Activated B cell treated with CpG ODN at 0.5 μM for 24 hours (primary cell): ENCODE measurements at places on chromosomes 11 and 22. TPM values are rescaled to one million over a fixed set of nuclear protein-coding genes. Genes with fewer than 3 reads are reported as not detected.
A peak's percentile ranks its signal among the peaks of the same experiment; 100 is the strongest.

DNA sequence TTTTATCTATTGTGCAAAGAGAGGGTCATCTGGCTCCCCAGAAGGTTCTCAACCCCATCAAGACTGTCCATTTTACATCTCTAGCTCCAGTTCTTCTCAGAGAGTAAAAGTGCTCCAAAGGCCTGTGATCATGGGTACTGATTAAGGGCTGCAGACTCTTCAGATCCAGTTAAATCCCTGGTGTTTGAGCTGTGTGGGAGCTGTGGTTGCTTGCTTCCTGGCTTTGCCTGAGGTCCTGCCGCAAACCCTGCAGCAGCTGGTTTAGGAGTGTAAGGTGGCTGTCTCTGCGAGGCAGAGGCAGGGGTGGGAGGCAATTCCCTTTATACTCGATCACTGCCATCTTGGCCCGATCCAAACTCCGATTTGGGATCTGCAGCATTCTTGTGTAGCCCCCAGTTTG is 1.2 kb downstream of the MRPL17 start:
- peak overlapping the region; percentile 99 for H3K4me3 ChIP-seq
- H3K36me3 ChIP-seq = peaks cover 26% of the 10 kb centered on the region
- peaks cover 24% of the 10 kb centered on the region for H3K4me1 ChIP-seq
- no peaks in the 10 kb centered on the region for H3K27me3 ChIP-seq
- H3K27ac ChIP-seq = peak overlapping the region; percentile 98

GRCh38 chr11:71305451-71306125 is 53.2 kb upstream of the SHANK2 start:
- H3K4me1 ChIP-seq = no peaks in the 10 kb centered on the region
- DNase-seq = no peak
- no peaks in the 10 kb centered on the region for H3K36me3 ChIP-seq
- H3K27me3 ChIP-seq = peaks cover 5% of the 10 kb centered on the region
- no peak overlapping the region for H3K4me3 ChIP-seq
- H3K27ac ChIP-seq = no peak overlapping the region

GRCh38 chr11:9665749-9666148 is 1.9 kb downstream of the SWAP70 start:
- no peaks in the 10 kb centered on the region for H3K27me3 ChIP-seq
- H3K4me3 ChIP-seq = peak overlapping the region; percentile 96
- H3K36me3 ChIP-seq = peaks cover 59% of the 10 kb centered on the region
- peaks cover 76% of the 10 kb centered on the region for H3K4me1 ChIP-seq

DNA sequence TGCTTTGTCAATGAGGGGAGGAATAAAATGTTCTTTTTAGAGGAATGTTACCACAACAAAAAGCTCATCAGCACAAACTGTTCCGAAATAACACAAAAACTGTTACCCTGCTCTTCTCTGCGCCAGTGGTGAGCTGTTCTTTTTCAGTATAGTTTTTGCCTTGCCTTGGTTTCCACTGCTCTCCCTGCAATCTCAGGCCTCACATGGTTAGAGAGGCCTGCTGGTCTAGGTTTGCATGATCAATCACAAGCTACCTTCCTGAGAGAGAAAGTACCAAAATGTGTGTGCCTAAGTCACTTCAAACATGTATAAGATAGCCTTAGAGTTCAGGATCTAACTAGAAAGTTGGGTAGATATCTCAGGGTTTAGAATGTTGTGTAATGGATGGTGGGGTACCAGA is 114.6 kb downstream of the STIM1 start:
- no peaks in the 10 kb centered on the region for H3K27me3 ChIP-seq
- no peak for DNase-seq
- H3K4me1 ChIP-seq = peaks cover 11% of the 10 kb centered on the region
- H3K36me3 ChIP-seq = peaks cover 43% of the 10 kb centered on the region
- H3K27ac ChIP-seq = no peak overlapping the region

- DNase-seq = no peak
- no peaks in the 10 kb centered on the region for H3K4me1 ChIP-seq
Measured at GRCh38 chr11:43197379-43197778, 114.4 kb upstream of the API5 start.

- peaks cover 42% of the 10 kb centered on the region for H3K4me1 ChIP-seq
- peak overlapping the region; percentile 99 for H3K4me3 ChIP-seq
- peak overlapping the region; percentile 91 for H3K27ac ChIP-seq
Measured at GRCh38 chr11:57566005-57566904, 1.2 kb downstream of the UBE2L6 start.

DNA sequence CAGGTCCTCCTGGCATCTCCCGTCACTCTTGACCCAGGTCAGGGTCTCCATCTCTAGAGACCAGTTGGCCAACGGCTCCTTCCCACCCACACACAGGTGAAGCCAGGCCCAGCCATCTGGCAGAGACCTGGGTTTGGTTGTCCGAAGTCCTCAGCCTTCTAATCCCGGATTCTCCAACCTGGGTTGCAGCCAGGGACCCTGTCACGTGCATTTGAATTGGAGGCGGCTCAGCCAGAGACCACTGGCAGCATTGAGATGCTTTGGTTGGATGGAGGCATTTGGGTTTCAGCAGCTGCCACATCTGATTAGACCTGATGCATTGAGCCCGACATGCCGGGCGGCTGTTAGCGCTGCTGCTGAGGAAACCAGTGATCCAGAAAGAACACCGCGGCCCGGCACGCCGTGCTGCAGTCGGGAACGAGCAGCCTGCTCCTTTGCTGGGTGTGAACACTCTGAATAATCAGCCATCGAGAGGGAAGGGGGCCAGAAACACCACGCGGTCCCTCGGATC is 163.2 kb downstream of the BRD1 start:
- peaks cover 36% of the 10 kb centered on the region for H3K4me1 ChIP-seq
- H3K27ac ChIP-seq = no peak overlapping the region
- no peak overlapping the region for H3K4me3 ChIP-seq
- H3K36me3 ChIP-seq = no peaks in the 10 kb centered on the region
- DNase-seq = no peak

GRCh38 chr11:102367364-102367763 is 20.4 kb downstream of the BIRC2 start:
- H3K4me1 ChIP-seq = peaks cover 14% of the 10 kb centered on the region
- H3K4me3 ChIP-seq = no peak overlapping the region
- H3K27me3 ChIP-seq = no peaks in the 10 kb centered on the region
- peaks cover 68% of the 10 kb centered on the region for H3K36me3 ChIP-seq
- H3K27ac ChIP-seq = peak overlapping the region; percentile 21

GRCh38 chr11:131510662-131511061 is 140.2 kb downstream of the NTM start:
- H3K4me3 ChIP-seq = no peak overlapping the region
- H3K4me1 ChIP-seq = no peaks in the 10 kb centered on the region
- H3K27ac ChIP-seq = no peak overlapping the region
- no peaks in the 10 kb centered on the region for H3K36me3 ChIP-seq
- H3K27me3 ChIP-seq = no peaks in the 10 kb centered on the region

DNA sequence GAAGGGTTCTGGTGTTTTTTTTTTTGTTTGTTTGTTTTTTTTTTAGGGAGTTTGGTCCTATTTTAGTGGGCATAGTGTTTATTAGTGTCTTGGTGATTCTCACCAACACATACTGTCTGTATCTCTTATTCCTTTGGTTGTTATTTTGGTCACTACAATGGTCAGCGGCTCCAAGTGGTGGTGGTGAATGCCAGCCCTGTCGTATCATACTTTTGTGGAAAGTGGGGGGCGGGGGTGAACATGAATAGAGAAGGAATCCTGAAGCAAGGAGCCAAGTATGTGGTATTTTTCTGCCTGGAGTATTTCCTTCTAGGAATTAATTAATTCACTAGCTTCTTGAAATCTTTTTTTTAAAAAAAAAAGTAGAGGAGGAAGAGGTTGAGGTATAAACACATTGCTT is 79.6 kb downstream of the GRK3 start:
- peak overlapping the region; percentile 21 for H3K4me3 ChIP-seq
- H3K27ac ChIP-seq = peak overlapping the region; percentile 81
- no peak for DNase-seq

DNA sequence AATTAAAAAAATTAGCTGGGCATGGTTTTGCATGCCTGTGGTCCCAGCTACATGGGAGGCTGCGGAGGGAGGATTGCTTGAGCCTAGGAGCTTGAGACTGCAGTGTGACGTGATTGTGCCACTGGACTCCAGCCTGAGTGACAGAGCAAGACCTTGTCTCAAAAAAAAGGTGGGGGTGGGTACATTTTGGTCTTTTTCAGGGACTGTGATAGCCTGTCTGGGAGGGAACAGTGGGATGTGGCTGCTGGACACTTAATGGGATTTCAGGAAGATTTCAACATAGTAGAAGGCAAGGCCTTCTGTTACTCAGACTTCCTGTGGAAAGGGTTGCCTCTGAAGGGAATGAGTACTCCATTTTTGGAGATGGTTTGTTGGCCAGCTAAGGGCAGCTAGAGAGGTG is 40.6 kb downstream of the RELT start:
- no peak overlapping the region for H3K27ac ChIP-seq
- H3K27me3 ChIP-seq = no peaks in the 10 kb centered on the region
- peaks cover 44% of the 10 kb centered on the region for H3K36me3 ChIP-seq
- no peak for DNase-seq
- peaks cover 4% of the 10 kb centered on the region for H3K4me1 ChIP-seq
- no peak overlapping the region for H3K4me3 ChIP-seq

DNA sequence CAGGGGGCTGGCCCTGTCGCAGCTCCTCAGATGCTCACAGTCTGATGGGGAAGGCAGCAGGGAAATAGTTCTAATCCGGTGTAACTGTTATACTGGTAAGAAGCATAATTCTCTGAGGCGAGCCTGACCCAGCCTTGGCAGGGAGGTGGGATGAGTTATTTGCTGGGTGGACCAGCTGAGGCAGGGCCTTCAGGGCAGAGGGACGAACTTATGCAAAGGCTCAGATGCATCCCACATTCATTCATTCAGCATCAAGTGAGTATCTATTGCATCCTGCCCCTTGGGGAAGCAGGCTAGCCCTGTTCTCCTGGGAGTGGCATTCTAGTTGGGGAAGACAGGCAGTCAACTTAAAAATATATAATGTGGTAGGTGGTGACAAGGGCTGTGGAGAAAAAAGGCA is 13.6 kb upstream of the SREBF2 start:
- no peak overlapping the region for H3K4me3 ChIP-seq
- peaks cover 5% of the 10 kb centered on the region for H3K4me1 ChIP-seq
- peaks cover 32% of the 10 kb centered on the region for H3K36me3 ChIP-seq

DNA sequence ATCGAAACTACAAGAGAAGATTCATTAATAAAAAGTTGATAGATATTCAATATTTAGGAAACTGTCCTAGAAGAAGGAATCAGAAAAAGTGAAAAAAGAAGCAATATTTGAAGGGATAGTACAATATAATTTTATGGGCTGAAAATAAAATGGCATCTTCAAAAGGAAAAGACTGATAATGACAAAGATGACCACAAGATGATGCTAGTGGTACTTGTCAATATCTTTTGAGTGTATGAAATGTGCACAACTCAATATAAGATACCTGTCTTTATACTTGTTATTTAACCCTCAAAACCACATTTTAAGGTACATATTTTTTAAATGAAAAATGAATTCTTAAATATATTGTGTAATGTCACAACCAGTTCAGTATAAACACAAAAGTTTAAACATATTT is 1059.6 kb upstream of the RAG2 start:
- H3K27me3 ChIP-seq = no peaks in the 10 kb centered on the region
- no peak overlapping the region for H3K27ac ChIP-seq
- DNase-seq = no peak
- no peak overlapping the region for H3K4me3 ChIP-seq
- H3K4me1 ChIP-seq = no peaks in the 10 kb centered on the region

DNA sequence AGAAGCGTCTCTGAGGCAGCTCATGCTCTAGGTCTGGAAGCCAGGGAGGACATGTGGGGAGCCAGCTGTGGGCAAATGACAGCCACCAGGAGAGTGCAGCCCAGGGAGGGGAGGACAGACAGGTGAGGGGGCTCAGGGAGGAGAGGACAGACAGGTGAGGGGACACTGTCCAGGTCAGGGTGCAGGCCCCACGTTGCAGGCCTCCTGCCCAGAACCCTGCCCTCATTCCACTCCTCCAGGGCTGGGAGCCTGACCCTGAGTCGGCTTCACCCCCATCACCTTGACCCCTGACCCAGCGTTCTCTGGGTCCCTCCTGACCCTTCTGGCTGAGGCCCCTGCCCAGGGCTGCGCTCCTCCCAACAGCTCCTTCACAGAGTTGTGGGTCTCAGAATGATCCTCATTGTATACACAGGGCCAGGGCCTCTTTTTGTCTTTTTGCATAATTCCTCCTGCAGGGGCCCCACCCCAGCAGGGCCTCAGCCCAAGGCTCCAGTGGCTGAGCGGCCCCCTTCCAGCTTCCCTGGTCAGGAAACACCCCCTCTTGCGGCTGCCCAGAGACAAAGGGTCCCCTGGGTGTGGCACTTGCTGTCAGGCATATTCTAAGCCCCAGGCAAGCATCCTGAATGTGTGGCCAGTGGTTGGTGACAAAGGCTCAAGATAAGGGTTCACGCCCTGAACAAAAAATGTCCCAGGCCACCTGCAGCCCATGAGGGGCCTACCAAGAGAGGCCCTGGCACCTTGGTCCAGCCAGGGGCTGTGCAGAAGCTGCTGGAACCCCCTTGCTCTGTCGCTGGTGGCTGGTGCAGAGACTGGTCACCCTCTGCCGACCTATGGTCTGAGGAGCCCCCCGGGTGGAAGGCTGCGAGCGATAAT is 853.0 kb downstream of the BRD1 start:
- H3K4me3 ChIP-seq = no peak overlapping the region
- no peak for DNase-seq
- H3K36me3 ChIP-seq = no peaks in the 10 kb centered on the region
- no peaks in the 10 kb centered on the region for H3K4me1 ChIP-seq

DNA sequence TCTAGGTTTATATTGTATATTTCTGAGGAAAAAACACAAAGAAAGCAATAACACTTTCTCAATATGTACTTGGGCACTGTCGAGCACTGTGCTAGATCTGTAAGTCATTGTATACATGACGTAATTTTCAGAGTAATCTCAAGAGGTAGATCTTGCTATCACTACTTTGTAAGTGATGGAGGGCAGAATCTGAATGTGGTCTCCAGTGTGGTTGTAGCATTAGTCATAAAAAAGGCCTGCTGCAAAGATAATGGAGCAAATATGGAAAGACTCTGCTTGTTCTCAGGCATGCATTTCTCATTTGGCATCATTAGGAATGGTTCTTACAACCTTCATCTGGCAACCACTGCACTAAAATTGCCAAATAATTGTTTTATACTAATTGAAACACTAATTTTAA is 419.8 kb upstream of the CCDC179 start:
- H3K36me3 ChIP-seq = no peaks in the 10 kb centered on the region
- H3K27ac ChIP-seq = no peak overlapping the region
- no peak overlapping the region for H3K4me3 ChIP-seq
- no peak for DNase-seq
- H3K4me1 ChIP-seq = no peaks in the 10 kb centered on the region
- no peaks in the 10 kb centered on the region for H3K27me3 ChIP-seq

DNA sequence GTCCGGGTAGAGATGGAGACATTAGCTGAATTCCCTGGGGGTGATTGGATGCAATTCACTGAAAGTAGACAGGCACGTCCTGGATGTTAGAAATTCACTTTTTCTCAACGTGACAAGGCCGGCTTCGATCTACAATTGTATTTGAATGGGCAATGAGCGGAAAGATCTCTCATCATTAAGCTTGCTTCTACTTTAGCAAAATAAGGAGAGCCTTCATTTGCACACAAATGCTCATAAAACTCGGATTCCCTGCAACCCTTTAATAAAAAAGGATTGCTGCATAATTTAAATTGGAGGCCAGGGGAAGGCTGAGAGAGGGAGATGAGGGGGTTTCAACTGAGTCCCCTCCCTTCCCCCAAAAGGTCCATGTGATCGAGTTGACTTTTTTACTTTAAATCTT is 10.6 kb upstream of the PAX6 start:
- no peak overlapping the region for H3K4me3 ChIP-seq
- no peak overlapping the region for H3K27ac ChIP-seq
- peaks cover 66% of the 10 kb centered on the region for H3K27me3 ChIP-seq
- peaks cover 2% of the 10 kb centered on the region for H3K4me1 ChIP-seq
- DNase-seq = no peak

The DDI1 gene
- total RNA-seq = not detected in 2 replicates

The P4HA3 gene
- total RNA-seq = not detected in 2 replicates

The GSTT2B gene
- not detected in 2 replicates for total RNA-seq

The SCGB1A1 gene
- not detected in 2 replicates for total RNA-seq

The B4GALNT4 gene
- total RNA-seq = not detected in 2 replicates

The C1QTNF4 gene
- total RNA-seq = not detected in 2 replicates

The POU2F3 gene
- total RNA-seq = not detected in 2 replicates

The LSP1 gene
- 301 and 303 TPM in 2 replicates for total RNA-seq
